ENCODE measurements at places on chromosomes 11 and 22.

DNA sequence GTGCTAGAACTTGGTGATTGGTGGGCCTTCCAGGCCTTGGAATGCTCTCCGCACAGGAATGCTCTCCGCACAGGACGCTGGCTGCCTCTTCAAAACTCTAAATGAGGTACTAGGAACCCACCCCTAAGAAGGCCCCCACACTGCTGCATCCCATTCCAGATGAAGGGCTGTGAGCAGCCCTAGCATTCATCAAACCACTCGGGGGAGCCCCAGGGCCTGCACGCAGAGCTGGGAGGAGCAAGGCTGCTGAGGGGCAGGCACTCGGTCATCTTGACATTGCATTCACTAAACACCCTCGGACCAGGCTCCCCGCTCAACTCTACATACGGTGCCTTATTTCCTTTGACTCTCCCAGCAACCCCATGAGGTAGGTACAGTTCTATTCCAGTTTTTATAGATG is 49.2 kb upstream of the EMID1 start:
- no peak for DNase-seq

DNA sequence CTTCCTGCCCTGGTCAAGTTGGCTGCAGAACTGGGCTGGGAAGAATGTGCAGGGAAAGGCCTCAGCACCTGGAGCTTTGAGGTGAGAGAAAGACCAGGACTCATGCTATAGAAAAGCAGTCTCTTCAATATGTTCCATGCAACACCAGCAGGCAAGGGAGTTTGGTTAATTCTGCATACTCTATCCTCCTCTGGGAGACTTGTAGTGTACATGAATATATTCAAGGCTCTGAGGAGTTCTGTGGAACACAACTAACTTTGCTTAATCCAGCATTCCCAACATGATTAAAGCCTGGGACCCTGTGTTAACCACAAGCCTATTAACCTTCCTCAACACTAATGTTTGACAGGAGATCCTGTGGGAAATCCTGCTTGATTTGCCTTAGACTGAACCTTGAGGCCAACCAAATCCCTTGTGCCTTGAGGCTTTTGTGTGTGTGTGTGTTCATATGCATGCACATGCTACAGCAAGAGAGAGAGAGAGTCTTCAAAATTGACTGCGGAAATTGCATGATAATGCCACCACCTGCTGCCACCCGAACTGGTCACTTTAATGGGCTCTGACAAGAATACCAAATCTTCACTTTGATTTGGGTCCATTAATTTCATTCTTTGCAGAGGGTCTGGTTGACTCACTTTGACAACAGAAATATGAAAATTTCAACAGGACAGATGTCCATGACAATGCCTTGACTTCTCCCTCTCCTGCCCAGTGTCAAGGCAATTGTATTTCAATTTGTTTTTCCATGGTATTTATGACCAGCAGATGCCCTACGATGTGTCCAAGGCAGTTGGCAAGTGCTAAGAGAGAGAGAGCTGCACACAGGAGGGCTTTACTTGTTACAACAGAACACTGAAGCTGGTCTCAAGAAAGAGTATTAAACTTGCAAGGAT is 238.2 kb upstream of the ZBED5 start:
- DNase-seq: no peak

DNA sequence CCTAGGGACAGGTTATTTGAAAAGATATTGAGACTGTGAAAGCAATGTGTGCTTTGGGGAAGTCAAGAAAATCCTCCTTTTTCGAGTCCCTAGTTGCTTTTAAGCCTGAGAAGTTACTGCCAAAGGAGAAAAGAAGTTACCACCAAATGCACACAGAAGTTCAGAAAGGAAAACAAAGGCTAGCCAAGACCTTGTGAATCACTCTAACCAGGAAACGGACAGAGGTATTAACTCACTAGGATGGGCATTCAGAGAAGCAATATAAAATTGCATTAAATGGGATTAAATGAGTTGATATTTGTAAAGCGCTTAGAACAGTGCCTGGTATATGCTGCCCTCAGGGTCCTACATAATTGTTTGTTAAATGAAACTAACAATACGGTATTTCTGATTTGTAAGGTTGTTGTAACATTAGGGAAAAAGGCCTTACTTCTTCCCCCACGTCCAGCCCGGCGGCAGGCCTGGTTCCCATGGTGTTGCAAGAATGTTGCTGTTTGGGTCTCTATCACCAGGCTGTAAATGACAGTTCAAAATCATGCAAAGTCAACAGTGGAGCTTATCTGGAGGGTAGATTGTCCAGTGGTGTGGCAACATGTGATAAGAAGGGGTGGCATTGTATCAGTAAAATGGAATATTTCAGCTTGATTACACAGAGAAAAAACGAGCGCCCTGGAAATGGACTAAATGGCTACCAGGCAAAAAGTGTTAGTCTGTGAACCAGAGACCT is 7.1 kb downstream of the TMA7B start:
- no peak for DNase-seq

DNA sequence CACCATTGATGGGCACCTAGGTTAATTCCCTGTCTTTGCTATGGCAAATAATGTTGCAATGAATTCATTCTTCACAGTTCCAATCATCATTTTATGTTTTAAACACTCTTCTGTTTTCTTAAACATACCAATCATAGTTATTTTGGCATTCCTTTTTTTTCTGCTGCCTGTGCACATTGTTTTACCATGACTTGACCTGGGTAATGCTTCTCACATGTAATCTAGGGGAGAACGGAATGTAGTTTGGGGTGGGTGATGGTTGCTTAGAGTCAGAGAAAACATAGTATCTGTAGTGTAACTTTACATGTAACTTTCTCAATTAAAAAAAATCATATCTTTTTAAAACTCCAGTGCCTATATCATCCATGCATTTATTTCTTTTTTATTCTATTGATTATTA is 1945.3 kb upstream of the RAG2 start:
- DNase-seq: no peak

- no peak for DNase-seq
Observed at GRCh38 chr11:33147559-33147958, 13.7 kb downstream of the CSTF3 start.

GRCh38 chr22:32413719-32414118 is 1.7 kb upstream of the RTCB start:
- no peak for DNase-seq

- no peak for DNase-seq
Observed at GRCh38 chr22:35315141-35315854, 15.6 kb downstream of the TOM1 start.
